BJ (cell line): ENCODE measurements at places on chromosomes 3 and 15.

DNA sequence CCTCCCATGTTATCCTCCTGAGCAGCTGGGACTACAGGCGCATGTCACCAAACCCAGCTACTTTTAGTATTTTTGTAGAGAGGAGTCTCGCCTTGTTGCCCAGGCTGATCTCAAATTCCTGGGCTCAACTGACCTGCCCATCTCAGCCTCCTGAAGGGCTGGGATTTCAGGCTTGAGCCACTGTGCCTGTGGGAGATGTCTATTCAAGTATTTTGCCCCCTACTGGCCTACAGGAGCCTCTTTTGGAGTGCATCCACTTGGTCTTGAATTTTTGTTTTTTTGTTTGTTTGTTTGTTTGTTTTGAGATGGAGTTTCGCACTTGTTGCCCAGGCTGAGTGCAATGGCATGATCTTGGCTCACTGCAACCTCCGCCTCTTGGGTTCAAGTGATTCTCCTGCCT is 3.2 kb upstream of the DHX30 start:
- no peak for DNase-seq

DNA sequence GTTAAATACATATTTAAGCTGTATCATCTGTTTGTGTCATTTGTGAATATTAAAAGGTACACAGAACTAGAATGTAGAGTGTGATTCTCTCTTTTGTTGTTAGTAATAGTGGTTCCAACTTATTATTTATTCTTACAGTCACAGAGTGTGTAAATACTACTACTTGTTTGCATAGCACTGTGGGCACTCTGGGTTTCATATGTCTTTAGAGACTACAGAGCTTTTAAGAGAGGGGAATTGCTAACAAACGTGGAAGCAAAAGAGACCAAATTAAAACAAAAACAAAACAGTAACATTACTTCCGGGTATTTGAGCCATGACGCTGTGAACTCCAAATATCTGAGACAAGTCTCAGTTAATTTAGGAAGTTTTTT is 828.0 kb upstream of the DPPA4 start:
- no peak for DNase-seq

DNA sequence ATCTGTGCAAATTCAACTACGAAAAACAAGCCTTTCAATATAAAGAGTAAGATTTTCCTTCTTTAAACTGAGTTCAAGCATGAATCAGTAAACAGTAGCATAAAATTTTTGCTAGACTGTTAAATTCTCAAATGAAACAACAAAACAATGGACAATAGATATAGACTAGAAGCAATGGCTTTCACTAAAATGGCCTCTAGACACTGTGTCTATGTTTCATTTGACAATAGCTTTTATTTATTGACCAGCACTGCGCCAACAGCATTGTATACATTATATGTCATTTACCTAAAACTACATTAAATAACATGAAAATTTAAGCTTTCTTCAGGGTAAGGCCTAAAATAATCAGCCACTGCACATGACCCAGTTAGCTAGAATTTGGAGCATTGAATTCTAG is 148.5 kb downstream of the DUT start:
- DNase-seq = no peak

- DNase-seq = no peak
Observed at GRCh38 chr3:51375136-51375535, 10.0 kb upstream of the MANF start.

GRCh38 chr15:27260523-27260922 is 289.5 kb downstream of the GABRG3 start:
- DNase-seq = no peak

GRCh38 chr3:69865925-69866679 is 126.8 kb downstream of the MITF start:
- no peak for DNase-seq

DNA sequence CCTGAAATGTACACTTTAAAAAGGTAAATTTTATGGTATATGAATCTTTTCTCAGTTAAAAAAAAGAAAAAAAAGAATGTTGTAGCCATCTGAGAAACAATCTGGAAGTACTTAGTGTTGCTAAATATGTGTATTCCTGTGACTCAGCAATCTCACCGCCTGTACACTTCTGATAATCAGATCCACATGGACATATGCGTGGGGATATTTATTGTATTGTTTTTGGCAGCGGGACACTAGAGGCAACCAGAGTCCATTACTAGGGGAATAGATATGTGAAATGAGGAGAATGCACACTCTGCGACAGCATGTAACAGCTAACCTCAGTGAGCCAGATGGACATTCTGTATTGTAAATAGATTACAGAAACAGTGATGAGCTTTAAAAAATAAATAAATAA is 65.4 kb downstream of the AQP9 start:
- peak; percentile 99 for DNase-seq

DNA sequence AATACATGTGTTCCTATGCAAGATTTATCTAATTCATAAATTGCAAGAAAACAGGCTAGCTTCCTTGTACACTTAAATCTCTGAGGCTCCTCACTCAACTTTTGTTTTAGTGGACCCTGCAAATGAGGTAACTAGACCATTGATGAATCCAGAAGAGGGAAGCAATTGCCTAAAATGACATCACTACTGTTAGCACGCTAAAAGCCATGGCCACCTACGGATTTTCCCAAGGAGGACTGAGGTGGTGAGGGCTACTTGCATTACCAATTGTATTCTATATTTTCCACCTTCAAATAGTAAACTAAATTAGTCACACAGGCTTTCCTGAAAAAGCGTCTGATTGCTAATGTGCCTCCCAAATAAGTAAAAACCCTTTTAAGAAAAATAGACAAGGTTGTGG is 140.7 kb downstream of the GADL1 start:
- no peak for DNase-seq

GRCh38 chr3:188673646-188674186 is 498.1 kb upstream of the TPRG1 start:
- DNase-seq = peak; percentile 34

DNA sequence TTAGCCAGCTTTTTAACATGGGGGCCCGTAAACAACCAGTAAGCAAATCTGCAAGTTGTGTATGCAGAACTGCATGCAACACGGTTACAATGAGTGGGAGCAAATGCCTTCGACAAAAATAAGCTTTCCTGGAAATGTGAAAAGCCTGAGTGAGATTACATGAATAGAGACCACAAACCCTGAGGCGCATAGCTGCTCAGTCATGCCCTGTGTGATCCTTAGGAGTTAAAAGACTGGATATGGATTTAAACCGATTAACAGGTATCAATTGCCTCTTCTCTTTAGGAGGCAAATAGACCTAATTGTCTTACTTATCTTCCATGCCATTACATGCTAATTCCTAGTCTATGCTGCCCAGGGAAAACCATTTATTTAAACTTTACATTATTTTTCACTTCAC is 810.3 kb downstream of the ROBO1 start:
- DNase-seq = no peak

DNA sequence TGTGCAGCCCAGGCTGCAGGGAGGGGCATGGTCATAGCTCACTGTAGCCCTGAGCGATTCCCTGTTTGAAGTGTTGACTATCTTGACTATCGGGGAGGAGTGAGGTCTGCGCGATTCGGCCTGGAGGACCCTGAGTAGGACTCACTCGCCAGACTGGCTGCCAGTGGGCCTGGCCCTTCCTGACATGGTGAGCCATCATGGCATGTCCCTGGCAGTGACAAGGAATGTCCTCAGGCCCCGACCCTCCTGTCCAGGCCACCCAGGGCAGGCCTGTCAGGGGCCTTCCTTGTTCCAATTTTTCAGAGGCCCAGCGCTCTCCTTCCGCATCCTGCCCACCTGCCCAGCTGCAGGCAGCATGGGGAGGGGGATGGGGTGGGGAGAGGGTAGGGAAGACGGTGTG is 5.2 kb upstream of the OCA2 start:
- no peak for DNase-seq

GRCh38 chr3:195931582-195932273 is 23.4 kb upstream of the TNK2 start:
- no peak for DNase-seq

GRCh38 chr3:7682822-7683229 is 818.8 kb upstream of the LMCD1 start:
- DNase-seq = peak; percentile 1

DNA sequence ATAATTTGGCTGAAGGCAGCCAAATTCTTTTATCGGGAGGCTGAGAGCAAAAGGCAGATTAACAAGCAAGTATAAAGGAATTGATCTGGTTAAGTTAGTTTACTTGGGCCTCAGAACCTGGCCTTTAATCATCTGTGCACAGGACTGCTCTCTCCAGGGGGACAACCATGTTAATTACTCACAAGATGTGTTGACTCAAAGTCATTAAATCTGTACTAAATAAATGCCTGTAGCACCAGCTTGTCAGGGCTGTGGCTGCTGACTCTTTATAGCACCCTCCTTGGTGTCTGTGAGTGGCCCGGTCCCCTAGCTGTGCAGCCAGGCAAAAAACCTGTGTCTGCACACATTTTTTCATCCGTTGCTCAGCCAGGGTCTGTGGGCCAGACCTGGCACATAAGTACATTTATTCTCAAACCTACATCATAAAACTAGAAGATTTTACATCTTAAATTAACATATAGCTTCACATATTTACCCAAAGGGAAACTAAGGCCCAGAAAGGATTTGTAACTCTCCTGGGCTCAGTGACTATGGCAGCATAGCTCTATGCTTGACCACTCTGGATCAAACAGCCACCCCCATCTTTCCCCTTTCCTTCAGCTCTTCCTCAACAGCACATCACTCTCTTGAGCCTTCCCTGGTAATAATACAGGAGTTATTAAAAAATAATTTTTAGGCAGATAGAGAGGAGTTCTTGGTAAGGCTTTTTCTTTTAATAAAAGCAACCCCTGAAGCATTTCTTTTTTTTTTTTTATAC is 51.4 kb downstream of the NCEH1 start:
- DNase-seq = no peak

DNA sequence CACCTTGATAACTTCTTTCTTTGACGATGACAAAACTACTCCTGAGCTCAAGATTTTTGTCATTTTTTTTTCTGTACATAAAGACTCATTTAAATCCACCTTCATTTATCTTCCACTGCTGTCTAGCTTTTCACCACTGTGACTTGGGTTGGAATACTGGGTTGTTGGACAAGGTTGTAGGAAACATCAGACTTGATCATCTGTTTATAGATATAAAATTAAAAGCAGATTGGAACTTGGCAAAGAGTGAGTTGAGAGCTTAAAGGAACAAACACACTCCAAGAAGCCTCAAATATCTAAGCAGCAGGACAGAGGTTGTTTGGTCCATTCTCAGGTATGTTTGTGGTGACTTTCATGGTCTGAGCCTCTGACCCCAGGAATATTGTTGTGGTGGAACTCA is 141.7 kb upstream of the NDN start:
- DNase-seq = no peak

GRCh38 chr3:148940983-148941382 is 50.4 kb upstream of the GYG1 start:
- DNase-seq = no peak

DNA sequence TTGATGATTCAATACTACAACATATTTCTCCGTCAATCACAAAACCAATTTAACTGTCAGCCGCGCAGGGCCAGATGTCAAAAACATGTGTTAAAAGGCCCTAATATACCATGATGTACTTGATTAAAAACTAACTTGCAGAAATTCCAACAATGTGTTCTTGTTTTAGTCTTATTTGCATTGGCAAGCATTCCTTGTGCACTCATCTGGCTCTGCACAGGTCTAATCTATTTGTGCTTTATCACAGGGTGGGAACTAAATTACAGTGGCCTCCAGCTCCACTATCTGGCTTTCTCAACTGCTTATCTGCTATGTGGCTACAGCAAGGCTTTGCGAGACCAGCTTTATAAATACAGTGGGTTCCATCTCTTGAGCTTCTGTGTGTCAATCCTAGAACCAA is 455.5 kb downstream of the ERC2 start:
- DNase-seq = no peak

GRCh38 chr15:85556618-85556895 is 176.2 kb downstream of the AKAP13 start:
- no peak for DNase-seq

DNA sequence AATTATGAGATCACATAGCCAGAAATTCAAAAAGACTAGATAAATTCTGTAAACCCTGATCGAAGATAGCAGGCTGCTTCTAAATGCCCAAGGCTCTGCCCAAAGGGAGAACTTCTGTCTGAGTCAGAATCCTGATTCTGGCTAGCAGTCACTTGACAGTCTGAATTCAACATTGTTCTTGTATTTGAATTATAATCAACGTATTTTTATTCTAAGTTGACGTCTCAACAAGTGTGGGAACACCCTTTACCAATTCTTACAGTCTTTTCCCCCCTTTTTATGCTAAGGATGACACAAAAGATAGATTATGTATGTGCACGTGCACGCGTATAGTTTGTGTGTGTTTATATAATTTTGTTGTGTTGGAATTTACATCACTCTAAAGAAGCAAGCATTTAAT is 552.8 kb downstream of the NAALADL2 start:
- no peak for DNase-seq

- no peak for DNase-seq
Observed at GRCh38 chr3:182729903-182730674, 63.2 kb upstream of the ATP11B start.

DNA sequence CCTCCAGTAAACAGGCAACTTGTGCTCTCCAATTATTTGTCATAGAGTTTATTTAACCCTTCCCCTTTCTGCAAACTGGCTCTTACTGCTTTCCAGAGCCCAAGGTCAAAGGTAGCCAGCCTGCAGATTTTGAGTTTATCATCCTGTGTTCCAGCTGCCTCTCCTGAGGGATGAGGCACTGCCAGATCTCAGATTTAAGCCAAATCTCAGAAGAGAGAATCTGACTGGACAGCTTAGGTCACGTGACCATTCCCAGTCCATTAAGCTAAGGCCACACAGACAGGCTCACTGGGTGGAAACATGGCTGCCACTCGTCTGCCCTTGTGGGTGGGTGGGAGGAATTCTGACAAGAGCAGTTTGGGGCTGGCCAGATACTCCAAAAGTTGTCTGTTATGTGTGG is 8.6 kb upstream of the SIAH2 start:
- no peak for DNase-seq

DNA sequence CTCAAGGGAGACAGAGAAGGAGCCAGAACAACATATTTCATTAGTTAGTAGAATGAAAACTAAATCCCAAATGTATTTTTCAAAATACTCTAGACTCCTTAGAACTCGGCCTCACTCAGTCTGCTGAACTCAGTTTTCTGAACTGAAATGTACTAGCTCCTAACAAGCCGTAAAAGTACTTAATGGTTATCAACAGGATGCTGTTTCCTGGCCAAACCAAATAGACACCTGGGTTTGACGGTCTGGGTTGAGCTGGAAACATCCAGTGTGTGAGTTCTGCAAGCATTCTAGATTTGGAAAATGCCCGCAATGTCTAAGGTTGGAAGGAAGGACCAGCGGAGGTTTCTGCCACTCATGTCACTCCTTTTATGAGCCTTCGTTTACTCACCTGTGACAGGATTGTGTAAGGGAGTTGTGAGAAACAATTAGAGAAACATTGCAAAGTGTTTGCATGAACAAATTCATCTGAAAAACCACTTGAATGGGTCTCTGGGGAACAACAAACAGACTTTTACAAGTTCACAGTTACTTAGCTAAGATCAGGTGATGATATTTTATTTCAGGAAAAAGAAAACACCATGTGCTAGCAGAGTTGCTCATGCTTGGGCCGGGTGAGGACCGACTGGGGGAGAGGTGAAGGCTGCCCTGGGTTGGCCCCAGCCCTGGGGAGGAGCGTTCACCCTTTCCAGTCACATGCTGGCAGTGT is 151.0 kb downstream of the ALDH1A2 start:
- DNase-seq = no peak
